ENCODE measurements at places on chromosomes 2 and 18. TPM values are rescaled to one million over a fixed set of nuclear protein-coding genes. Genes with fewer than 3 reads are reported as not detected.

- no peak overlapping the region for H3K27ac ChIP-seq
- no peak overlapping the region for H3K4me3 ChIP-seq
- no peak for DNase-seq
- H3K36me3 ChIP-seq = no peaks in the 10 kb centered on the region
- H3K4me1 ChIP-seq = peaks cover 2% of the 10 kb centered on the region
These were observed 118.1 kb downstream of the FOXI3 start for GRCh38 chr2:88334418-88334817.

DNA sequence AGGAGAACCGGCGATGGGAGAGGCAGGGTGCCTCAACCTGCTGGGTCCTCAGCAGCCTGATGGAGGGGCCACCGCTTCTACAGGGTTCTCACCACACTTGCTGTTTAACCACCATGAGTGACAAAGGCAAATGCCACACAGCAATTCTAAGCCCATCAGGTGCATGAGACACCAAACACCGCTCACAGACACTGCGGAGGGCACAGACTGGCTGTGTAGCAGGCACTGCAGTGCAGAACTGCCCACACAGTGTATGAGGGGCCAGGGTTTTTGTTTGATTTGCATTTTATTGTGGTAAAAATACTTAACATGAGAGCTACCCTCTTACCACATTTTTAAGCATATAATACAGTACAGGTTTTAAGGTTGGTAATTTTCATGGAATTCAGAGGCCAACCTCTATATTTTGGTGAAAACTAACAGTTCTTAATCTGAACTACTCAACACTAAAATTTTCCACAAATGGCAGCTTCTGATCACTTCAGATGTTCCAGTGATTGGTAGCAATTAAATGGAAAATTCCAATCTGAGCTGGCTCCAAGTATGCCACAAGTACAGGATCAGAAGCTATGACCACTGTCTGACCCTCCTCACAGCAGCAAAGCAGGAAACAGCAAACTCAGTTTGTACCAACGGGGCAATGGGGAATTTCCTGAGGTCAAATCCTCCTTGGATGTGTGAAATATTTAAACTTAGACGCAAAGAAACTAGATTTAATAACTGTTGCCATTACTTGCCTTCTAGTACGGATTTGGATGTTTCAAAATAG, 67.7 kb downstream of the FAM210A start:
- H3K4me1 ChIP-seq = no peaks in the 10 kb centered on the region
- H3K4me3 ChIP-seq = no peak overlapping the region
- H3K27ac ChIP-seq = no peak overlapping the region
- DNase-seq = no peak
- no peaks in the 10 kb centered on the region for H3K27me3 ChIP-seq

DNA sequence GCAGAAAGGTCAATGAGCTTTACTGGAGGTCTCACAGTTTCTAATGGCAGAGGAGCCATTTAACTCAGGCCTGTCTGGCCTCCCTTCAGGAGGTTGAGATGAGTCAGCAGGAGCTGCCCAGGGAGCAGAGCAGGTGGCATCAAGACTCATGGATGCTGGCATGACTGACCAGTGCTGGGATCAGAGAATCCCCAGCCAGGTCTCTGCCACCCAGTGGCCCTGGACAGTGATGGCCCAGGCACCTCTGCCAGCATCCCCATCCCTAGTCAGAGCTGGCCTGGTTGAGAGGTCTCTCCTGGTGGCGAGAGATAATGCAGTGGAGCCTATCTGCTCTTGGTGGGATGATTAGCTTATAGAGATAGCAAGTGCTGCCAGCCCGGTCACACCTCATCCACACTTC, 43.1 kb downstream of the GYPC start:
- H3K36me3 ChIP-seq = peaks cover 29% of the 10 kb centered on the region
- no peaks in the 10 kb centered on the region for H3K4me1 ChIP-seq
- H3K27ac ChIP-seq = no peak overlapping the region
- no peak overlapping the region for H3K4me3 ChIP-seq
- no peaks in the 10 kb centered on the region for H3K27me3 ChIP-seq
- DNase-seq = no peak

The CNRIP1 gene
- not detected for total RNA-seq

GRCh38 chr2:169561364-169561763, 12.3 kb downstream of the FASTKD1 start:
- H3K4me1 ChIP-seq = no peaks in the 10 kb centered on the region
- no peak for DNase-seq
- H3K27me3 ChIP-seq = no peaks in the 10 kb centered on the region
- no peak overlapping the region for H3K4me3 ChIP-seq
- no peak overlapping the region for H3K27ac ChIP-seq

- peaks cover 18% of the 10 kb centered on the region for H3K4me1 ChIP-seq
- no peak for DNase-seq
- no peaks in the 10 kb centered on the region for H3K27me3 ChIP-seq
- no peak overlapping the region for H3K4me3 ChIP-seq
These were observed 54.9 kb upstream of the RBM44 start for GRCh38 chr2:237743561-237744269.

- no peak overlapping the region for H3K27ac ChIP-seq
- H3K27me3 ChIP-seq = no peaks in the 10 kb centered on the region
- no peaks in the 10 kb centered on the region for H3K4me1 ChIP-seq
- no peaks in the 10 kb centered on the region for H3K36me3 ChIP-seq
- no peak overlapping the region for H3K4me3 ChIP-seq
These were observed 22.2 kb downstream of the ITGB1BP1 start for GRCh38 chr2:9401059-9401547.

DNA sequence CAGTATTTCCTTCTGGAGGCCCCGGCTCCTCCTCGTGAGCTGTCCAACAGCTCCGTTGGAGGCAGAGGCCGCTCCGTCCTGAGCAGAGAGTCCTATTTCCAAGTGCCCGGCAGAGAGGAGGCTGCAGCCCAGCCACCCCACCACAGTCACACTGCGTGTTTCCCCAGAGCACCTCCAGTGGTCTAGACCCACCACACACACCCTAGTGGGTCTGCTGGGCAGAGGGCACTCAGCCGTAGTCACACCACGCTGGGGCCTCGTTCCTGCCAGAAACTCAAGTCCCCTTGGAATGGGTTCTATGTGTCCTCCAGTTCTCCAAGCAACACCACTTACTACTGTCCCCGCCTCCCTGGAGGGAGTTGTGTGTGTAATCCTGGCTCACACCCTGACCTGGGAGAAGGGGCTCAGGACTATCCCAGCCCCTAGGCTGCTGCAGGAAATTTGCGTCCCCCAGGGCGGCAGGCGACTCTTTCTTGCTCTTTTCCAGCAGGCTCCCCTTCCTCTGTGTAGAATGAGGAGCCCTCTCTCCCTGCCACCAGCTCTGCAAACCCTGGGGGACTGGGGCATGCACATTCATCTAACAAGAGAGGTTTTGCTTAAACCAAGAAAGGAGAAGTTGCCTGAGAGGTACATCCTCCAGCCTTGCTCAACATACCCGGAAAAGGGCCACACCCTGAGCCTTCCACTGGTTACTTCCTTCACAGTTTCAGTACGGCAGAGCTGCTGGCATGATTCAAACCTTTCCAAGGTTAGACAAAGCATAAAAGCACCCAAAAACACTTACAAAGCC, 114.1 kb downstream of the NDUFA10 start:
- DNase-seq = peak; percentile 76
- peaks cover 24% of the 10 kb centered on the region for H3K4me1 ChIP-seq
- H3K27me3 ChIP-seq = no peaks in the 10 kb centered on the region

GRCh38 chr2:197369933-197370320, 59.3 kb upstream of the ANKRD44 start:
- DNase-seq = no peak
- no peak overlapping the region for H3K27ac ChIP-seq
- H3K4me3 ChIP-seq = no peak overlapping the region
- H3K36me3 ChIP-seq = no peaks in the 10 kb centered on the region

DNA sequence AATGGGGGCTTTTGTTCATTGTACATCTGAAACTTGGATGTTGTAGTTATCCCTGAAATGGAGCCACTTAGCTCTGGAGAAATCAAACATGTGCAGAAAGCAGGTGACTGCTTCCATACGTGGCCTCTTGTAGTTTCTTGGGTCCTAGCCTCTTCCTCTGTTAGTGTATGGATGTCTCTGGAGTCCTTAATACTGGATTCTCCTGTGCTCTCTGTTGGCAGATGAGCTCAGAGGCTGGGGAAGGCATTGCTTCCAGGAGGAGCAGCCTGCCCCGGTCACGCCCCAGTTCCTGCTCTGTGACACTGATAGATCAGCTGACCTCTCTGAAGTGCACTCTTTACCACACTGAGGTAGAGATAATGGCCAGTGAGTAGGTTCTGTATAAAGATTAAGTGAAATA, 176.2 kb downstream of the LDLRAD4 start:
- no peak overlapping the region for H3K4me3 ChIP-seq
- no peak for DNase-seq
- H3K4me1 ChIP-seq = no peaks in the 10 kb centered on the region
- no peaks in the 10 kb centered on the region for H3K36me3 ChIP-seq
- no peaks in the 10 kb centered on the region for H3K27me3 ChIP-seq

The C1QL2 gene
- total RNA-seq = not detected

- H3K36me3 ChIP-seq = peaks cover 81% of the 10 kb centered on the region
- no peak overlapping the region for H3K27ac ChIP-seq
These were observed 576.0 kb downstream of the ARHGAP15 start for GRCh38 chr2:143705108-143705707.

The EXOC6B gene
- total RNA-seq = 14.1 TPM

GRCh38 chr18:6069103-6069502, 173.8 kb upstream of the TMEM200C start:
- H3K36me3 ChIP-seq = no peaks in the 10 kb centered on the region
- no peaks in the 10 kb centered on the region for H3K27me3 ChIP-seq
- H3K4me1 ChIP-seq = no peaks in the 10 kb centered on the region
- H3K4me3 ChIP-seq = no peak overlapping the region

The ATP6V1B1 gene
- total RNA-seq = not detected

- H3K4me3 ChIP-seq = no peak overlapping the region
- H3K27me3 ChIP-seq = peaks cover 2% of the 10 kb centered on the region
- H3K4me1 ChIP-seq = peaks cover 27% of the 10 kb centered on the region
These were observed 44.7 kb downstream of the PSD4 start for GRCh38 chr2:113218283-113219091.

GRCh38 chr2:106165561-106165960, 28.5 kb downstream of the UXS1 start:
- no peak overlapping the region for H3K27ac ChIP-seq
- peaks cover 24% of the 10 kb centered on the region for H3K36me3 ChIP-seq
- DNase-seq = no peak
- H3K27me3 ChIP-seq = no peaks in the 10 kb centered on the region
- peaks cover 53% of the 10 kb centered on the region for H3K4me1 ChIP-seq

DNA sequence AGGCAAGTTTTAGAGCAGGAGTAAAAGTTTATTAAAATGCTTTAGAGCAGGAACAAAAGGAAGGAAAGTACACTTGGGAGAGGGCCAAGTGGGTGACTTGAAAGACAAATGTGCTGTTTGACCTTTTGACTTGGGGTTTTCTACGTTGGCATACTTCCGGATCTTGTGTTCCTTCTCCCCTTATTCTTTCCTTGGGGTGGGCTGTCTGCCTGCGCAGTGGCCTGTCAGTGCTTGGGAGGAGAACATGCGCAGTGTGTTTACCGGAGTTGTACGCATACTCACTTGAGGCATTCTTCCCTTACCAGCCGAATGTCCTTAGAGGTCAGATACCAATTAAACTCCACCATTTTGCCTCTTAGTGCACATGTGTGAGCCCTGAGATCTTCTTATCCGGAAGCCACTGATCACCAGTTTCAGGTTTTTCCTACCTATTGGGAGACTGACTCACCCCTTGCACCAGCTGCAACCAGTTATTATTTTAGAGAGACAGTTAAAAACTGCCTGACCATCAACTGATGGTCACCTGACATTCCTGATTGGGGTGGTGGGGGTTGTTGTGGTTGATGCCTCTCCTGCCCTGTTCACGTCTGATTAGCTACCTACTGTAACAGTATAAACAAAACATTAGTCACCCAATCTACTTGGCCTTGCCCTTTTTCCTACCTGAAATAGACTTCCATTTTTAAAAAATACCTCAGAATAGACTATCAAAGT, 67.5 kb downstream of the NYAP2 start:
- no peak for DNase-seq
- H3K27me3 ChIP-seq = no peaks in the 10 kb centered on the region
- H3K36me3 ChIP-seq = no peaks in the 10 kb centered on the region
- H3K27ac ChIP-seq = no peak overlapping the region
- H3K4me1 ChIP-seq = peaks cover 22% of the 10 kb centered on the region

- H3K36me3 ChIP-seq = peaks cover 45% of the 10 kb centered on the region
- no peak overlapping the region for H3K4me3 ChIP-seq
These were observed 177.8 kb downstream of the BCL2 start for GRCh38 chr18:63141778-63142176.

GRCh38 chr18:35282353-35282752, 7.7 kb downstream of the ZSCAN30 start:
- peaks cover 14% of the 10 kb centered on the region for H3K4me1 ChIP-seq
- peaks cover 67% of the 10 kb centered on the region for H3K36me3 ChIP-seq
- H3K27me3 ChIP-seq = no peaks in the 10 kb centered on the region
- no peak for DNase-seq

DNA sequence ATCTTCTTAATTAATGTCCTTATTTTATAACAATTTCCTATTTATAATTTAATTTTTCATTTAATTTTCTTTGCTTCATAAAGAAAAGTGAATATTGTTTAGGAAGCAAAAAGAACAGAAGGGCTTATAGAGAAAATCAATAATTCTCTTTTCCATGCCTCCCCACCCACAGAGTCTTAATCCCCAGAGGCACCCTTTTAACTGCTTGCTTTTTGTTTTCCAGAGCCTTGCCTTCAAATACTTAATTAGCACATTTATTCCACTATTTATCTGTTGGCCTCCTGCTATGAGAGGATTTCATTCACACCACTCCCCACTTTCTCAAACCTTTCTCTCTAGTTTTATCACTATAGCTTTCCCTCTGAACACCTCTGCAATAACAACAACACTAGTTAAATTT, 373.6 kb downstream of the MBD2 start:
- H3K4me3 ChIP-seq = no peak overlapping the region
- no peaks in the 10 kb centered on the region for H3K4me1 ChIP-seq
- no peak overlapping the region for H3K27ac ChIP-seq
- no peak for DNase-seq
- H3K27me3 ChIP-seq = no peaks in the 10 kb centered on the region

DNA sequence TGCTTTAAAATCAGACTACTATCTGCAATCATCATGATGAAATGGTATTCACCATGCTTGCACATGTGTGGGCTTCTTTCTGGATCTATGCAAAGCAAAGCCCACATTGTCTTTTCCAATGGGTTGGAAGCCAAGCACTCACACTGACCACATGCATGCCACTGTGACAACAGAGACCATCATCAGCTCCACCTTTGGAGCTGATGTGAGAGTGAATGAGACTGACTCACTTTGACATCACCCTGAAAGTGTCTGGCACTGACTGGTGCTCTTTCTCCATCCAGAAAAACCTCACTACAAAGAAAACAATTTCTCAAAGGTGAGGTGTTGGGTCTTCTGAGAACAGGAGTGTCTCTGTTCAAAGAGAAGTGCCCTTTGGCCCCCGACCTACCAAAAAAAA, 4.7 kb downstream of the MYO5B start:
- no peak for DNase-seq
- H3K27me3 ChIP-seq = peaks cover 67% of the 10 kb centered on the region
- peaks cover 5% of the 10 kb centered on the region for H3K4me1 ChIP-seq
- no peak overlapping the region for H3K4me3 ChIP-seq
- H3K36me3 ChIP-seq = no peaks in the 10 kb centered on the region
- no peak overlapping the region for H3K27ac ChIP-seq

- H3K27me3 ChIP-seq = peaks cover 2% of the 10 kb centered on the region
- no peak overlapping the region for H3K4me3 ChIP-seq
- no peaks in the 10 kb centered on the region for H3K36me3 ChIP-seq
- H3K4me1 ChIP-seq = no peaks in the 10 kb centered on the region
- H3K27ac ChIP-seq = no peak overlapping the region
These were observed 79.4 kb upstream of the ZNF532 start for GRCh38 chr18:58785171-58785805.

Measured in activated CD8-positive, alpha-beta memory T cell treated with anti-CD3 and anti-CD28 coated beads, Interleukin-2, amount 10 ng/mL, durations not matched to agents 7 days and 5 days (primary cell).